ENCODE measurements at places on chromosomes 7 and 10. TPM values are rescaled to one million over a fixed set of nuclear protein-coding genes. Genes with fewer than 3 reads are reported as not detected.
A peak's percentile ranks its signal among the peaks of the same experiment; 100 is the strongest.

DNA sequence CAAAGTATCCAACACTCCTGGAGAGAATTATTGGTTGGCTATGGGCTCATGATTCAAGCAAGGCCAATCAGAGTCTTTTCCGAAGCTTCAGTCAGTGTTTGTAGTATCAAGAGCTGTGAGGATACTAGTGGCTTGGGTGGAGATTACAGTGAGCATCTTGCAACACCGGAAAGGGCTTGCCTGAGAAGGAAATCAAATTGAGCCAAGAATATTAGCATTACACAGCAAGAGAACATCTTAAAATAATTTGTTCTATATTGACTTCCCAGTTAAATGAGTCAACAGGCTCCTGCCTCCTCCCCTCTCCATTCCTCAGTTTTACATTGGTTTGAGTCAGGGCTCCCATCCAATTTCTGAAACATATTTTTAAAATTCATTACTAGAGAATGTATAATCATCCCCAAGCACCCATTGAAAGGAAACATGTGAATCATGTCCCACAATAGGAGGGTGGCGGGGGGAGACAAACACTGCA, 127.4 kb downstream of the ELAPOR2 start:
- DNase-seq: peak; percentile 25
- H3K36me3 ChIP-seq: no peaks in the 10 kb centered on the region
- H3K27ac ChIP-seq: no peak overlapping the region
- H3K27me3 ChIP-seq: no peaks in the 10 kb centered on the region
- peaks cover 14% of the 10 kb centered on the region for H3K4me1 ChIP-seq

DNA sequence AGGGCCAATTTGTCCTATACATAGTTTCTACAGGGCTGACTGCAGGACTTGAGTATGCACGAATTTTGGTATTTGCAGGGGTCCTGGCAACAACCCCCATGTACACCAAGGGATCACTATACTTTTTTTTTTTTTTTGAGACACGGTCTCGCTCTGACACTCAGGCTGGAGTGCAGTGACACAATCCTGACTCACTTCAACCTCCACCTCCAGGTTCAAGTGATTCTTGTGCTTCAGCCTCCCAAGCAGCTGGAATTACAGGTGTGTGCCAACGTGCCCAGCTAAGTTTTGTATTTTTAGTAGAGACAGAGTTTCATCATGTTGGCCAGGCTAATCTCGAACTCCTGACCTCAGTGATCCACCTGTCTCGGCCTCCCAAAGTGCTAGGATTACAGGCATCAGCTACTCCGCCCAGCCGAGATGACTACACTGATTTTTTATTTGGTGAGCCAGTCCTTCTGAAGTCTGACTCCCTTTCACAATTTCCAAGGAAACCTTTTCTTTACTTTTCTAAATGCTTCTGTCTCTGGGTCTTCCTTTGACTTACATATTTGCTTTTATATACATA, 19.8 kb downstream of the CFAP70 start:
- H3K27ac ChIP-seq: no peak overlapping the region
- no peaks in the 10 kb centered on the region for H3K27me3 ChIP-seq
- no peak overlapping the region for H3K4me3 ChIP-seq
- H3K36me3 ChIP-seq: no peaks in the 10 kb centered on the region
- no peaks in the 10 kb centered on the region for H3K4me1 ChIP-seq

DNA sequence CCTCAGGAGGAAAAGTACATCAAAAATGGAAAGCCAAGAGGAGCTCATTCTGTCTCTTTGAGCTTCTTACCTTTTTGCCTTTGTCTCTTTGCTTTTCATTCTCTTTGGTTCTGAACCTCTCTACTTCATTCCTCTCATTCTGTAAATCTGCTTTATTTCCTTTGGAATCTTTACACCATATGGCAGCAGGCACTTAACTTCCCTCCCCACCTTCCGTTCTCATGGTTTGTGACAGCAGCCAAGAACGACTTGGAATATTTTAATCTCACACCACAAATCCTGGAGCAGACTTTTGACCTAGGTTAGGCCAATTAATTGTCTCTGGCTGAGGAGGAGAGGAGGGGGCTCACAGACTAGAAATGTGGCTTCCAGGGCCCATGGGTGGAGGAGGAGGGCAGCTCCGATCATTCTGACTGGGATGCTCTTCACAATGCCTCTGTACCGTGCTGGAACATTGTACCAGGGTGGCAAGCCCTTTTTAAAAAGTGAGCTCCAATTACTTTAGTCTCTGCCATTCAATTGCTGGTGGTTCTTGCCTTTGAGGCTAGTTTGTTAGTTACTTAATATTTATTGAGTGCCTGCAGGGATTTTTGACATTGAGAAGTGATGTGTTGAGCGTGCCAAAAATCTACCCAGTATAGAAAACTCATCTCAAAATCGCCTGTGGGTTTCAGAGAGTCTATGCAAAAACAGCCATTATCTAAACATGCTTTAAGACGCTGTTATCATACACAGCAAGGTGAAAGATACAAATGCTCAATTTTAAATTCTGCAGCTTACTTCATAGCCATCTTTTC, 386.6 kb downstream of the DPP6 start:
- H3K27ac ChIP-seq: no peak overlapping the region
- H3K4me1 ChIP-seq: no peaks in the 10 kb centered on the region
- no peaks in the 10 kb centered on the region for H3K27me3 ChIP-seq
- H3K36me3 ChIP-seq: no peaks in the 10 kb centered on the region

- no peak overlapping the region for H3K4me3 ChIP-seq
- H3K27me3 ChIP-seq: no peaks in the 10 kb centered on the region
- H3K36me3 ChIP-seq: no peaks in the 10 kb centered on the region
- DNase-seq: no peak
- H3K4me1 ChIP-seq: peaks cover 10% of the 10 kb centered on the region
Measured at GRCh38 chr10:60025279-60025678, 118.9 kb upstream of the CCDC6 start.

DNA sequence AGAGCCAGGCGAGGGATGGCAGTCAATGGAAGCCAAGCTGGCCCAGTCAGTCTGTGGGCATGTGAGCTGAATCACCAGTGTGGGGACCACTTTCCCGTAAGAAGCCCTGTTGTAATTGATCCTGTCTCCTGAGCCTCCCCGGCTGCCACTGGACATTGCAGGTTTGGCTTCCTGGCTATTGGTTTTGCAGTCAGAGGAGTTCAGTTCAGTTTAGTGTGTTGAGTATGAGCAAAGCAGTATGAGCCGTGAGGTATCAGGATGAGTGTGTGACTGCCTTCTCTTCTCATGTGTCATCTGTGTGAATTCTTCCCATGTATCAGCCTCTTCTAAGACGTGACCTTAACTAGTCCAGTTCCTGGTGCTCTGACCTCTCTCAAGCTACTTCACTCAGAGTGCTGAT, 227.4 kb downstream of the PRKG1 start:
- H3K27ac ChIP-seq: no peak overlapping the region
- no peaks in the 10 kb centered on the region for H3K36me3 ChIP-seq
- no peaks in the 10 kb centered on the region for H3K4me1 ChIP-seq
- no peak overlapping the region for H3K4me3 ChIP-seq

- no peak for DNase-seq
- H3K4me1 ChIP-seq: no peaks in the 10 kb centered on the region
- H3K36me3 ChIP-seq: no peaks in the 10 kb centered on the region
- H3K27ac ChIP-seq: no peak overlapping the region
Measured at GRCh38 chr7:15123901-15124300, 221.3 kb upstream of the DGKB start.

GRCh38 chr7:22240904-22241571, 115.9 kb downstream of the RAPGEF5 start:
- no peaks in the 10 kb centered on the region for H3K4me1 ChIP-seq
- no peaks in the 10 kb centered on the region for H3K27me3 ChIP-seq
- no peak for DNase-seq
- no peaks in the 10 kb centered on the region for H3K36me3 ChIP-seq
- H3K27ac ChIP-seq: no peak overlapping the region

Gene MET
- not detected for polyA plus RNA-seq

Gene KLF14
- polyA plus RNA-seq: 0.14 TPM

Gene PAX4
- not detected for polyA plus RNA-seq

Data from CD14-positive monocyte (primary cell).